ENCODE measurements at places on chromosomes 7 and 10. TPM values are rescaled to one million over a fixed set of nuclear protein-coding genes. Genes with fewer than 3 reads are reported as not detected.

The SLC13A1 gene
- 132 TPM for total RNA-seq

DNA sequence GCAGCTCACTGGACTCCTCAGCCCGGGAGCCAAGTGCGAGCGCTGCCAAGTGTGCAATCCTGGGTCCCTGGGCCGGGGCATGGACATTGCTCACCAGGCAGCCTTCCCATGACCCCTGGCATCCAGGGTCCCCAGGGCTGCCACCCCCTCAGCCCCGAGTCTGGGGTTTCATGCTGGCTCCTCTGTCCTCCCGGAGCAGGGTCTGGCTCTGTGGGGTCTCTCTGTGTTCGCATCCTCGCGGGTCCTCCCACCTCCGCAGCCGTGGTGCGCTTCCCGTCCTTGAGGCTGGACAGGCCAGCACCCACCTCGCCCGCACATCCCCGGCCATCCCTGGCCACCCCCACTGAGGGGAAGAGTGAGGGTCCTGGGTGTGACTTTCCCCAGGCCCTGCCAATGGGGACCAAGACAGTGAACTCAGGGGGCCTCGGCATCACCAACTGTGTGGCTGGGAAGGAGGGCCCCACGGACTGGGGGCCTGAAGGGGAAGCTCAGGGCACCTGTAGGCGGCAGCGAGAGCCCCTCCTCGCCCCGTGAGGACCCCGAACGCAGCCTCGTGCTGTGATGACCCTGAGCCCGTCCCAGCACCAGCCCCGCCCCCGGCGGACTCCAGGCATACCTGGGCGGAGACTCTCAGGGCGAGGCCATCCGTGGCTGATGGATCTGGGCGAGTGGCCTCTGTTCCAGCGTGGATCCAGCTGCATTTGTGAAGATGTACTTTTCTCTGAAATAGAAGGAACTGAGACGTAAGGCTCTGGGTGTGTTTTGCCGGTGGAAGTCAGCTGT lies 50.3 kb upstream of the CFAP46 start:
- no peak for DNase-seq

DNA sequence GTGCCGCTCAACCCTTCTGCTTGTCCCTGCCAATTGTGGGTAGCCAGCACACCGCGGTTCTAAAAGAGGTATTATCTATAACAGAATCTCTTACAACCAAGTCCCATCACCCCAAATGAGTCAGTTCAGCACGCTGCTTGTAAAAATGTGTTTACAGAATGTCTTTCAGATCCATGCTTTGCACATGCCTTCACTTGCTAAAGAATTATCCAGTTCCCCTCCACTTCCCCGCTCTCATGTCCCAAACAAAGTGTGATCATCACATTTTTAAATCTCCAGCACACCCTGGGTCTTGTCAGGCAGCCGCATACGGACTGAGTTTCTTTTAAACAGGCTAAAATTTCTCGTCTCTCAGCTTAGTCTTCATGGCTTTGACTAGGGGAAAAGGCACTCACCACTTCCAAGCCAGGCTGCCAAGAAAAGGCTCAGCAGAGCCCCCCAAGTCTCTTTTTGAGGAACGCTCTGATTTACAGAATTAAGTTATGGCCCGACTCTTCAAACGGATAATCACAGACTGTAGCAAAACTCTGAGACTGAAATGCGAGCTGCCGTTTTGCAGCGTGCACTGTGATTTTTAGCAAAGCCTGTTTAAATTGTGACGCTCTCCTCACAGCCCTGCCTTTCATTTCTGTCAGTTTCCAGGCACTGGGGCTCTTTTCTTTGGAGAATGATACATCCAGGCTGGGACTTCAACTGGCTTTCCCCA lies 29.8 kb upstream of the FGFR2 start:
- no peak for DNase-seq

The ASB10 gene
- not detected for total RNA-seq

GRCh38 chr7:5230265-5231067 lies 40.4 kb downstream of the WIPI2 start:
- no peak for DNase-seq

DNA sequence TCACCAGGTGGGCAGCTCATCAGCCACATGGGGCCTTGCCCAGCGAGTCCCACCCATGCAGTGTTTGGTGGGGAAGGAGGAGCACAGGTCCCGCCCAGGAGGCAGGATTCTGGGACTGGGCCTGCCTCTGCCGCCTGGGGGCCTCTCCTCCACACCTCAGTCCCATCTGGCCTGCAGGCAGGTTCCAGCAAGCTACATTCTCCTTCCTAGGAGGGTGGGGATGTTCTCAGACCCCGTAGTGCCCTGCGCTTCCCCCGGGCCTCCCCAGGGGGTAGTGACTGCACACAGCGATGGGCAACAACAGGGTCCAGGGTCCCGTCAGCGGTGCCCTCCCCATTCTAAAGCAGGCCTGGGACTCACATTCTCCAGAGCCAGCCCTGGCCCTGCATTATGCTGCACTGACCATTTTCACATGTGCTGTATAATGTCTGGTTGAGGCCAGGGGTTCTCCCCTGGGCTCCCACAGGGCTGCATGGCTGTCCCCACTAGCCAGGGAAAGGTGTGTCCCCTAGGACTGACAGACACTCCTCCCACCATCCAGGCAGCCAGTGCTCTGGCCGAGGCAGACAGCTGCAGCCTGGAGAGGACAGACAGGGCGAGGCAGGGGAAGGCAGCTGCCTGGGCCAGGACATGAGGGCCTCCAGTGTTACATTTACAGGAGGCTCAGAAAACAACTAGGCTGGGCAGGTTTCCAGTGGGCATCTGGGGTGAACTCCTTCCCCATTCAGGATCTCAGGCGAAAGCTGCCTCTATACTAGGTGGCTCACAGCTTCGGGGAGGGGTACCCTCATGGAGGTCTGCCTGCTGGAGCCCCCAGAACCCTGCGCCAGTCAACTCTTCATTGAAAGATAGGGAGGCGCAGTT lies 9.3 kb downstream of the RASGEF1A start:
- DNase-seq = no peak

DNA sequence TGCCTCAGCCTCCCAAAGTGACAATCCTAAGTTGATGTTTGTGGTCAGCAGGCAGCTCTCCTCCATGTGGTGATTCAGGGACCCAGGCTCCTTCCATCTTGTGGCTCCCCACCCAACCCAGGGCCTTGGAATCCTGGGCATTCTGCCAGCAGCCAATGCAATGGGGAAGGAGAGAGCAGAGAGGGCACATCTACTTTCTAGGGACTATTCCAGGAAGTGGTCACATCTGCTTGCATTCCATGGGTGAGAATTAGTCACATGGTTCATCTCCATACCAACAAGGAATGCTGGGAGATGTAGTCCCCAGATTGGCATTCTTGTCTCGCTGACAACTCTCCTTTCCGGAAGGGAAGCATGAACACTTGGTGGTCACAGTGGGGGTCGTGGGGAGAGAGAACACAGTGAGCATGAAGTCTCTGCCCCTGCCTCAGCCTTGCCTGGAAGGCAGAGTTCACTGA lies 9.9 kb upstream of the SRRM3 start:
- DNase-seq = no peak

The HOXA4 gene
- 2.3 TPM for total RNA-seq

The TMEM213 gene
- total RNA-seq = 0.12 TPM

The CHAT gene
- total RNA-seq = 0.86 TPM

The ZNF365 gene
- total RNA-seq = 0.40 TPM

DNA sequence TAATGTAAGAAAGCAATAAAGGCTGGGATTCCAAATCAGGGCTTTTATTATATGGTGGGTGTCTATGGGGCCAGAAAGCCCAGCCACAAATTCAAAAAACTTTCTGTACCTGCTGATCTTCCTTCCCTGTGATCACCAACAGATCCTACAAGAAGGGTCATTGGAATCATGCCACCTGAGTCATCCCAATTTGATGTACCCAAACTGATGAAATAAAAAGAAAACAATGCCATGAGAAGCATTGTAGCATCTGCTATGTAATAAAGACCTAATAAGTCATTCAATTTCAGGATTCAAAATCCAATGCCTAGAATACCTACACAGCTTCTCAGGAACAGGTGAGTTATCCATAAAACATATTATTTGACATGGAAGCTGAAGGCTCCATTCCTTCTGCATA lies 228.8 kb downstream of the DKK1 start:
- DNase-seq = no peak

The DYDC1 gene
- total RNA-seq = not detected

GRCh38 chr10:126387931-126388911 lies at the start of gene ADAM12:
Gene ADAM12, minus strand, starts transcription at chr10:126388477. Its CDS starts 332 bp downstream, at chr10:126388145.
- DNase-seq = no peak

DNA sequence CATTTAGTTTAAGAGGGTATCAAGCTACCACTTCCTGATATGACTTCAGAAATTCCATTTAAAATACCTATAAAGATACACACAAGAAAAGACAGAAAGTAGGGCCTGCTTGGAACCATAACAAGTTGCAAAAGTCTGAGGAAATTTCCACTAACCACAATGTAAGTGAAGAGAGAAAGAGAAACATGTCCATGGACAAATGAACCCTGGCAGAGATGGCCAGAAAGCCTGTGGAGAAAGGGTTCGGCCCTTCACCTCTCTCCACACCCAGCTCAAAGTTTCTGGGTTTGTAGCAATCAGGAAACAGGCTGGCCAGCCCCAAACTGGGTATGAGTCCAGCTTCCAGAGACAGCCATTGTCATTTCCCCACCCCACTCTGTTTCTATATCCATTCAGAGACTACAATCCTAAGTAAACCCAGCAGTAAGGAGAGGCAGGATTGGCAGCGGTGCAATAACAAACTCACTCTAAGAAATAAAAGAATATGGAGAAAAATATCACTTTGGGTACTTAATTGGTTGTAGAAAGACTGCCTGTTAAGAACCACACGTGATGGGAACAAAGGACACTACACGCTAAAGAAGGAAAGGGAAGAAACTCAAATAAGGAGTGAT lies 71.1 kb downstream of the STK17A start:
- no peak for DNase-seq

The KCND2 gene
- total RNA-seq = 6.0 TPM

The ZNF488 gene
- 1.8 TPM for total RNA-seq

GRCh38 chr7:157219154-157219553 lies 80.4 kb downstream of the UBE3C start:
- DNase-seq = no peak

DNA sequence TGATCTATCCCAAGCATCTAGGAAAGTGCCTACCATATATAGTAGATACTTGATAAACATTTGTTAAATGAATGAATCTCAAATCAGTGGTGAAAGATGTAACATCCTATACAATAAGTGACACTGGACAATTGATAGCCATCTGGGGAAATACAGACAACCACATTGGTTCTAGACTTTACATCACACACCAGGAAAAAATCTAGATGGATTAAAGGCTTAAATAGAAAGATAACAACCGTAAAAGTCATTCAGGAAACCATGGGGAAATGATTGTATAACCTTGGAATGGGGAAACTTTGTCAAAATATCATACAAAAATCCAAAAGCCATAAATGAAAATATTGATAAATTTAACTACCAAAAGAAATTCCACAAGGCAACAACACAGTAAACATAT lies 7.0 kb upstream of the GARIN1A start:
- DNase-seq = no peak

- no peak for DNase-seq
These were observed 18.4 kb downstream of the SPOCK2 start for GRCh38 chr10:72069751-72070526.

DNA sequence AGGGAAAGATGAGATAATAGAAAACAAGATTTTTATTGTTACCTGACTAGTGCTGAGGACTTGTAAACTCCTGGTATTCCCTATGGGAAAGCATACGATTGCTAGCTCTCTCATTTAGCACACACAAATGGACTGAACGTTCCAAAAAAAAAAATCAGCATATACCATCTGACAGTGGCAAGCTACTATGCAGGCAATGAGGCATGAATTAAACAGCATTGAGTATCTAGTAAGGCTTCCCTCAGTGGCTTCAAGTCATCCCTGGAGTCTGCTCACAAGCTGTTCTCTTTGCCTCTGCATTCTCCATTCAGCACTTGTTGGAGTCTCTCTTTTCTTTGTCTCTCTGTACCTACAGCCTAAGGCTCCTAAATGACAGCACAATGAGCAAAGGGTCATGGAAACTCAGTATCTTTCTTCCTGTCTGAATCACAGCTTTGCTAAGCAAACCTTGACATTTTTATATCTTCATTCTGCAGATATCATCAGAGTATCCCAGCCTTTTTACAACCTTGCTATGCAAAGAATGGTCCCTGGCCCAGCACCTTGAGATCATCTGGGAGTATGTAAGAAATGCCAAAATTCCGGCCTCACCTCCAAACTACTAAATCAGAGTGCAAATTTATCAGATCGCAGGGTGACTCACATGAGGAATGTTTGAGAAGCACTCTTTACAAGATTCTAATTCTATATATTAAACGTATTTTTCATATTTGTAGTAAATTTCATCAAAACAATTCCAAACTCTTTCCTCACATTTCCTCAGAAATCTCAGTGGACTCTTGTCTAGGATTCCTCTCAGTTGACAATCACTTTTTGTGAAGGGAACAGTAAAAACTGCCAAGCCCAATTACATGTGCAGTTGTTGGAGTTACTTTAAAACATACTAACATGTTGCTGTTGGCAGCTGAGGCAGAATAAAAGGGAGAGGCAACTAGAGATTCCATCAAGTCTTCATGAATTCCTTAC lies 10.8 kb upstream of the LIPA start:
- DNase-seq = no peak

The PPP1R9A gene
- 30.5 TPM for total RNA-seq

The NPFFR1 gene
- 0.03 TPM for total RNA-seq

- DNase-seq = no peak
These were observed 23.8 kb downstream of the ZMIZ2 start for GRCh38 chr7:44772440-44772839.

DNA sequence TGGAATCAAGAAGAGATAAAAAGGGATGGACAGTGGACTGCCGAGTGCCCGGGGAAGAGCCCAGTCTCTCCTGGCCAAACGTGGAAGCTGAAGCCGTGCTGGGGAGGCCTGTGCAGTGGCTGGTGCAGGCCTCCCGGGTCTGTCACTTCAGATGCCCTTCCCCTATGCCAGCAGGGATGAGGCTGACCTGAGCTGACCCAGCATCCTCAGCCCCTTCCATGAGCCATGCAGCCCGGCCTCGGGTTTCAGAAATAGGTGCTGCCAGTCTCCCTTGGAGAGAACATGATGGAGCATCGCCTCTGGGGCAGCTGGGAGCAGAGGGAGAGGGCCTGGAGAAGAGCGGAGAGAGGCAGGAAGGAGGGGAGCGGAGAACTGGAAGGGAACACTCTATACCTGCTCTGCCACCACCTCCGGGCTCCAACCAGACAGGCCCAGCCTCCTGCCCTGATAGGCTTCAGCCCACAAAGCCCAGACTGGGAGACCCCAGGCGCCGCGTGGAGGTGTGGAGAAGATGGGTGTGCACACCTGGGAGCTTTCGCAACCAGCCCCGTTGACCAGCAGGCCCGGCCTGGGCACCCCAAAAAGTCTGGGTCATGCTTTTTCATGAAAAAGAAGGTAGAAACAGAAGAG lies 68.6 kb upstream of the PPP2R2D start:
- DNase-seq = no peak

- DNase-seq = no peak
These were observed 16.5 kb upstream of the KNDC1 start for GRCh38 chr10:133143546-133143945.

The NSUN5 gene
- total RNA-seq = 21.4 TPM

DNA sequence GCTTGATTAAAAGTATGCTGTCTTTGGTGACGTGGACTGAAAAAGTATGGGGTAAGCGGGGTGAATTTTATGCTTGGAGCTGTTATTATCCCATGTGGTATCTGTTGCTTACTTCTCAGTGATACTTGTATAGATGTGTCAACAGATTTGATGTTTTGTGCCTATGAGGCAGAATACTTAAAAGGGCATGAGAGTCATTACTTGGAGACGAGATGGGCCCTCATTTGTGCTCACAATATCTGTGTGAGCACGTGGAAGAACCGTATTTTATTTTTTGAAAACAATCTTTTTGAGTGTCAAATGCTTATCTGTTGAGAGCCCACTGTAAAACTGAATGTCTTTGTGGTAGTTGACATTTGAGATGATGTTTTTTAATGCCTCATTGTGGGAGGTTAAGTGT lies 281.9 kb downstream of the EXOC4 start:
- no peak for DNase-seq

The FRMPD2 gene
- 0.23 TPM for total RNA-seq

GRCh38 chr7:134910968-134911367 lies 75.3 kb upstream of the AGBL3 start:
- DNase-seq = no peak
